ENCODE measurements at places on chromosomes 7 and 10. TPM values are rescaled to one million over a fixed set of nuclear protein-coding genes. Genes with fewer than 3 reads are reported as not detected.
A peak's percentile ranks its signal among the peaks of the same experiment; 100 is the strongest.

Gene HMX2
- total RNA-seq: 0.43 TPM

DNA sequence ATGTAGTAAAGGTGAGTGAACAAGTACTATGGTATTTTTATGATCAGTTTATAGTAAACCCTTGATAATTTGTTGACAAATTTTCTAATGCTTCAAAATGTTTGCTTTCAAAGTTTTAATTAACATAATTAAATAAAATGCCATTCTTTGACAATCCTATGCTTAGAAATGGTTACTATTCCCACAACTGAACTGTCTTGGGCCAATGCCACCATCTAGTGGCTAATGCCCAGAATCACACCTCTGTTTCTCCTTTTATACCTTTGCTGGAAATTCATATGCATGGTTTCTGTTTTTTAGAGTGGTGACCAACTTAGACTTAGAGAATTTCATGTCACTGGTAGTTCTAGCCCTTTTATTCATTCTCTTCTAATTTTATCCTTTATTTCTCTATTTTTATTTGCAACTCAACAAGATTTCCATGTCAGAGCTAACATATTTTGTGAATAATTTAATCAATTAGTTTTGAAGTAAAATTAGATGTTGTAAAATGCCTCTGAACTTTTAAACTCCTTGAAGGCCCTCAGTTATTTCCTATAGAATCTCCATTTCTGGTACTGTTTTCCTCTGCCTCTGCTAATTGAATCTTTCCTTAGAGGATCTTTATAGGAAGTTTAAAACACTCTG is 31.1 kb downstream of the PCGF5 start:
- H3K27ac ChIP-seq: no peak overlapping the region
- H3K36me3 ChIP-seq: peaks cover 42% of the 10 kb centered on the region
- peaks cover 4% of the 10 kb centered on the region for H3K4me1 ChIP-seq
- H3K27me3 ChIP-seq: no peaks in the 10 kb centered on the region

DNA sequence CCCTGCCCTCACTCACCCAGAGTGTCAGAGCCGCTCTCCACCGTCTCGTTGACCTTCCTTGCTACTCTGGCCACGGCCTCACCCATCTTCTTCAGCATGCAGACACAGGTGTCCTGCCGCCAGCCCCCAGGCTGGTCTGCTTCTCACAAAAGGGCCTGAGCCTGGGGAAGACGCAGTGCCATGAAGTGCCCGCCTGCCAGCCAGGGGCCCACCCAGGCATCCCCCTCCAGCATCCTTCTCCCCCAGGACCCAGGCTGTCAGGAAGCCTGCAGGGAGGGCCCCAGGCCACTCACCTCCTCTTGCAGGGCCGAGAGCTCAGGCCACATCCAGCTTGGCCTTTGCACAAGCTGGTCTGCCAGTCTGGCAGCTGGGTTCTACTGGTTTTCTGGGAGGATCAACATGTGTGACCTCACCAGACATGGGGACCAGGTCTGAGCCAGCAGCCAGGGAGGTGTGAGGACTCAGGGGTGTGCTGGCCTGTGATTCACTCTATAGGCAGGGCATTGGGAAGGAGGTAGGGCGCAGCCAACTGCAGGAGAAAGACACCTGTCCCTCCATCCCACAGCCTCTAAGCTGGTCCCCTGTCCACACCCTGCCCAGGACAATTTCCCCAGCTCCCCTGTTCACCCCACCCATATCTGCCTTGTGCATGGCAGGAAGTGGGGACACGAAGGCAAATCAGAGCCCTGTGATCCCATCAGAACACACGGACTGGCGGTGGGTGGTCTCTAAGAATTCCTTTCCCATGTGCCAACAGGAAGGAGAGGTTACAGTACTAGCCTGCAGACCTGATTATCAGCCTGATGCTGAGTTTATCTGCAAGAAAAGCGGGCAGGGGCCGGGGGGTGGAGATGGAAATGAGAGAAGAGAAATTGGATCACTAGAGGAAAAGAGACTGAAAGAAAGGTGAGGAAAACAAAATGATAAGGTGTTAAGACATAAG is 5.7 kb downstream of the LRRC20 start:
- no peak overlapping the region for H3K4me3 ChIP-seq
- no peak for DNase-seq
- H3K36me3 ChIP-seq: peaks cover 9% of the 10 kb centered on the region
- H3K27ac ChIP-seq: no peak overlapping the region
- H3K4me1 ChIP-seq: no peaks in the 10 kb centered on the region

- no peak overlapping the region for H3K27ac ChIP-seq
- DNase-seq: no peak
- no peak overlapping the region for H3K4me3 ChIP-seq
- no peaks in the 10 kb centered on the region for H3K4me1 ChIP-seq
Observed at GRCh38 chr7:121774563-121774962, 98.4 kb upstream of the PTPRZ1 start.

Gene FAM24B
- total RNA-seq: 10.6 TPM

- H3K36me3 ChIP-seq: no peaks in the 10 kb centered on the region
- no peak overlapping the region for H3K27ac ChIP-seq
- peaks cover 2% of the 10 kb centered on the region for H3K27me3 ChIP-seq
- no peak overlapping the region for H3K4me3 ChIP-seq
- no peaks in the 10 kb centered on the region for H3K4me1 ChIP-seq
- DNase-seq: no peak
Observed at GRCh38 chr10:26326851-26327250, 110.3 kb downstream of the GAD2 start.

GRCh38 chr7:68414631-68415425 is 1183.4 kb upstream of the AUTS2 start:
- no peaks in the 10 kb centered on the region for H3K27me3 ChIP-seq
- no peak for DNase-seq
- H3K4me3 ChIP-seq: no peak overlapping the region
- H3K36me3 ChIP-seq: no peaks in the 10 kb centered on the region

Gene TMEM213
- total RNA-seq: not detected

Gene ACHE
- not detected for total RNA-seq

GRCh38 chr10:71251319-71251718 is 38.9 kb downstream of the UNC5B start:
- no peak for DNase-seq
- H3K4me3 ChIP-seq: no peak overlapping the region
- H3K4me1 ChIP-seq: no peaks in the 10 kb centered on the region
- no peaks in the 10 kb centered on the region for H3K27me3 ChIP-seq
- H3K36me3 ChIP-seq: no peaks in the 10 kb centered on the region

GRCh38 chr10:75495434-75496190 is 64.2 kb downstream of the LRMDA start:
- no peak overlapping the region for H3K4me3 ChIP-seq
- no peaks in the 10 kb centered on the region for H3K4me1 ChIP-seq
- H3K27ac ChIP-seq: no peak overlapping the region
- H3K36me3 ChIP-seq: no peaks in the 10 kb centered on the region
- DNase-seq: no peak

Gene CDH23
- total RNA-seq: 2.4 TPM

DNA sequence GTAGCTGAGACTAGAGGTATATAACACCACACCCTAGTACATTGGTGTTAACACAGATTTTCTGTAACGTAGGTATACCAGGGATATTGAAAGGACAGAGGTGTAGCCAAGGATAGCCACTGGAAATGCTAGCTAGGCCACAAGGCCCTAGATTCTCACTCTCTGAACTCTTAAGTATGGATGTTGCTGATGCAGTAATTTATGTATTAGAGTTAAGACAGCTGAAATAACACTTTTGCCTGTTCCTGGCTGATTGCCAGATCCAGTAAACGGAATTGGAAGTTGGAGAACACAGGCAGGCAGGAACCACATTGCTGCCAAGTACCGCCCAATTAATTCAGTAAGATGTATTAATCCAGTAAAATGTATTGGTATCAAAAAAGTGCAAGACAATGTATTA is 1.8 kb downstream of the CALU start:
- no peak overlapping the region for H3K4me3 ChIP-seq
- H3K27ac ChIP-seq: no peak overlapping the region
- no peak for DNase-seq
- no peaks in the 10 kb centered on the region for H3K27me3 ChIP-seq
- H3K36me3 ChIP-seq: peaks cover 22% of the 10 kb centered on the region
- H3K4me1 ChIP-seq: peaks cover 51% of the 10 kb centered on the region

- no peak overlapping the region for H3K4me3 ChIP-seq
- no peaks in the 10 kb centered on the region for H3K36me3 ChIP-seq
- H3K4me1 ChIP-seq: peaks cover 28% of the 10 kb centered on the region
- DNase-seq: no peak
Observed at GRCh38 chr10:45558425-45558824, 114.1 kb downstream of the ZFAND4 start.

Gene NAMPT
- total RNA-seq: 812 TPM

Gene ADAM22
- 2.3 TPM for total RNA-seq

- no peaks in the 10 kb centered on the region for H3K36me3 ChIP-seq
- DNase-seq: no peak
- H3K4me3 ChIP-seq: no peak overlapping the region
- H3K4me1 ChIP-seq: no peaks in the 10 kb centered on the region
- H3K27me3 ChIP-seq: peaks cover 1% of the 10 kb centered on the region
Observed at GRCh38 chr7:78140109-78140508, 341.5 kb downstream of the PHTF2 start.

- H3K27me3 ChIP-seq: no peaks in the 10 kb centered on the region
- peak; percentile 43 for DNase-seq
- H3K4me1 ChIP-seq: peaks cover 5% of the 10 kb centered on the region
- no peak overlapping the region for H3K27ac ChIP-seq
- H3K36me3 ChIP-seq: peaks cover 55% of the 10 kb centered on the region
Observed at GRCh38 chr10:14904316-14904732, 25.7 kb downstream of the SUV39H2 start.

DNA sequence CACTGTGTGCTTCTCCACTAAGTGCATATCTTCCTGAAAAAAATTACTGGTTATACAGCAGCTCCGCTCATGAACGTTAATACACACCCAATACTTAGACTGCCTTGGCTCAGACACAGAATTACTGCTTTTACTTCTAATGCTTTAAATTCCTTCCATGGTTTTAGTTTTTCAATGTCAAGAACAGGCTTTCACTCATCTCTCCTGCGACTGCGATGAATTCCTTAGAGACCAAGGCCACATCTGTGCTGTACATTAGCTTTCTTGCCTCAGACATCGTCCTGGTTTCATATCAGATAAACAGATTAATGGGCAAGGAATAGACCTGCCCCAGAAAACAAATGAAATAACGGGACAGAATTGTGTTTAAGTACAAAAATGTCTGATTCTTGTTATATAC is 120.2 kb downstream of the CYP26A1 start:
- DNase-seq: no peak
- H3K27ac ChIP-seq: no peak overlapping the region
- H3K27me3 ChIP-seq: peaks cover 19% of the 10 kb centered on the region

- peaks cover 1% of the 10 kb centered on the region for H3K27me3 ChIP-seq
- no peaks in the 10 kb centered on the region for H3K36me3 ChIP-seq
- DNase-seq: no peak
- H3K4me3 ChIP-seq: no peak overlapping the region
Observed at GRCh38 chr7:28755255-28755654, 202.9 kb downstream of the TRIL start.

- H3K36me3 ChIP-seq: no peaks in the 10 kb centered on the region
- H3K4me3 ChIP-seq: no peak overlapping the region
- H3K27ac ChIP-seq: no peak overlapping the region
- H3K4me1 ChIP-seq: no peaks in the 10 kb centered on the region
- DNase-seq: no peak
Observed at GRCh38 chr7:80362677-80363076, 149.2 kb downstream of the GNAT3 start.

DNA sequence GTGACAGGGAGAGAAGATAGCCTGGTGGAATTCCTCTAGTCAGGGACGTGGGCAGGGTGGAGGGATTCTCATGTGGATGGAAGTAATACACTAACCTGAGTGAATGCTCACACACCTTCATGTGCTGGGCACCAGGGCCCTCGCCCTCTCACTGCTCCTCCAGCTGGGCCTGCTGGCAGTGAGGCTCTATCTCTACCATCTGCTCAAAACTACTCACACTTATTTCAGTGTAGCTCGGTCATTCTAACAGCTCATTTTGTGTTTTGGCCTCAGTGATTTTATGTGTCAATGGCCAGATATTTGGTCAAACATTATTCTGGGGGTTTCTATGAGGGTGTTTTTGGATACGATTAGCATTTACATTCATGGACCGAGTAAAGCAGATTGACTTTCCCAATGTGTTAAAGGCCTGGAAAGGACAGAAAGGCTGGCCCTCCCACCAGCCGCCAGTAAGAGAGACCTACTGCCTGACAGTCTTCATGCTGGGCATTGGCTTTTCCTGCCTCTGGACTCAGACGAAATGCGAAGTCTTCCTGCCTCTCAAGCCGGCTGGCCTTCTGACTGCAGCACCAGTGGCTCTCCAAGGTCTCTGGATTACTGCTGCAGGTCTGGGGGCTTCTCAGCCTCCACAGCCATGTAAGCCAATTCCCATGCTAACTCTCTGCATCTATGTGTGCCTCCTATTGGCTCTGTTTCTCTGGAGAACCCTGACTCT is 335.4 kb downstream of the CXCL12 start:
- no peaks in the 10 kb centered on the region for H3K36me3 ChIP-seq
- H3K4me1 ChIP-seq: no peaks in the 10 kb centered on the region
- DNase-seq: no peak
- peaks cover 11% of the 10 kb centered on the region for H3K27me3 ChIP-seq
- no peak overlapping the region for H3K4me3 ChIP-seq
- H3K27ac ChIP-seq: no peak overlapping the region

Gene RFC2
- 90.7 TPM for total RNA-seq

- H3K4me3 ChIP-seq: no peak overlapping the region
- H3K27me3 ChIP-seq: peaks cover 40% of the 10 kb centered on the region
- DNase-seq: no peak
- H3K27ac ChIP-seq: no peak overlapping the region
- no peaks in the 10 kb centered on the region for H3K36me3 ChIP-seq
Observed at GRCh38 chr7:25870574-25870973, 281.4 kb upstream of the NFE2L3 start.

Gene PIP4K2A
- total RNA-seq: 108 TPM

GRCh38 chr10:102702742-102703141 is 11.5 kb downstream of the ARL3 start:
- H3K36me3 ChIP-seq: peaks cover 21% of the 10 kb centered on the region
- no peak overlapping the region for H3K4me3 ChIP-seq
- DNase-seq: peak; percentile 24
- no peak overlapping the region for H3K27ac ChIP-seq
- H3K4me1 ChIP-seq: peaks cover 26% of the 10 kb centered on the region
- no peaks in the 10 kb centered on the region for H3K27me3 ChIP-seq
